ENCODE measurements at places on chromosomes 11 and 22.

- DNase-seq, result no peak
Observed at GRCh38 chr22:44881624-44882023, 128.2 kb downstream of the PHF21B start.

GRCh38 chr11:59176330-59176729 is 4.4 kb downstream of the DTX4 start:
- DNase-seq, result no peak

- no peak for DNase-seq
Observed at GRCh38 chr11:44256673-44257291, 53.2 kb downstream of the ALX4 start.

GRCh38 chr11:47732271-47732670 is 17.1 kb upstream of the AGBL2 start:
- DNase-seq, result no peak

GRCh38 chr22:25492841-25493734 is 71.4 kb upstream of the GRK3 start:
- DNase-seq, result no peak

DNA sequence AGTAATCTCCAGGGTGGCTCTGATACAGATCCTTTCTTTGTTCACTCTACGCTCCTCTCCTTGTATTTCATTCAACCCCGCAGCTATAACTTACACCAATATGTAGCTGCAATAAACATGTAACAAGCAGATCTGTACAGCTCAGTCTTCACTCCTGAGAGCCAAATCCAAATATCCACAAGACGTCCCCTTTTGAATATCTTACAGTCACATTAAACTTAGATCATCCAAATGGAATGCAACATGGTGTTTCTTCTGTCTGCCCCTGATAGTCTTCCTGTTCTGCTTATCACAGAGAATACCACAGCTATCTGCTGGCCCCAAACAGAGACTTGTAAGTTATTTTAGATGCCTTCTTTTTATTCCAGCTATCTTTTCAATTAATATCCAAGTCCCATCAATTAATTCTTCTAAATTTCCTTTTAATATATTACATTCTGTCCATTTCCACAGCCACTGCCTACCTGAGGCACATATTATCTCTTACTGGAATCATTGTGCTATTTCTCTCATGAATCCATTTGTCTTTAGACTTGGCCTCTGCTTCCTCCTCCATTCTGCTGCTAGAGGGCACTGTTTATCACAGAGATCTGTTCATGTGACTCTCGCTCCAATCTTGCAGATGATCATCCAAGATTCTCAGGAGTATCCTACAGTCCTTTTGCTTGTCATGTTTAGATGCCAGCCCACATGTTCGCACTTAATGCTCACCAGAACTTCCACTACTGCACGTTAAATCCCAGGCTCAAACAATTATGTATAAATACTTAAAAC is 908.6 kb downstream of the NTM start:
- DNase-seq, result no peak
